ENCODE measurements at places on chromosomes 1 and 21. TPM values are rescaled to one million over a fixed set of nuclear protein-coding genes. Genes with fewer than 3 reads are reported as not detected.

Gene EFNA1
- total RNA-seq = 43.1 TPM

DNA sequence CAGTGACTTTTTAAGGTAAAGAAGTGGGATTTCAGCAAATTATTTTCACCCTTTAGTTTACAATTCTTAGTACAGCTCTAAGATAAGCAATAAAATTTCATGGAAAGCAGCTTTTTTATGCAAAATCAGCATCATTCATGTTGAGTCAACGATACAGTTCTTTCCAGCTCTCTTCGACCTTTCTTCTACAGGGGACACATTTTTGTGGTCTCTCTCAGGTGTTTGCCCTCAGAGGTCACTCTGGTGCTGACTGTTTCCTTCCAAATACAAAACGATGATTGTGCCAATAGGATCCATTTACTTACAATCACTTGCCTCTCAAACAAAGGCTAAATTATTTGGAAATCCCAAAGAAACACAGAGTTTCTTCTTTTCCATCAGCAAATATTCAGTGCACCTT, 51.0 kb downstream of the PSMG1 start:
- no peaks in the 10 kb centered on the region for H3K27me3 ChIP-seq
- H3K4me1 ChIP-seq = peaks cover 4% of the 10 kb centered on the region

DNA sequence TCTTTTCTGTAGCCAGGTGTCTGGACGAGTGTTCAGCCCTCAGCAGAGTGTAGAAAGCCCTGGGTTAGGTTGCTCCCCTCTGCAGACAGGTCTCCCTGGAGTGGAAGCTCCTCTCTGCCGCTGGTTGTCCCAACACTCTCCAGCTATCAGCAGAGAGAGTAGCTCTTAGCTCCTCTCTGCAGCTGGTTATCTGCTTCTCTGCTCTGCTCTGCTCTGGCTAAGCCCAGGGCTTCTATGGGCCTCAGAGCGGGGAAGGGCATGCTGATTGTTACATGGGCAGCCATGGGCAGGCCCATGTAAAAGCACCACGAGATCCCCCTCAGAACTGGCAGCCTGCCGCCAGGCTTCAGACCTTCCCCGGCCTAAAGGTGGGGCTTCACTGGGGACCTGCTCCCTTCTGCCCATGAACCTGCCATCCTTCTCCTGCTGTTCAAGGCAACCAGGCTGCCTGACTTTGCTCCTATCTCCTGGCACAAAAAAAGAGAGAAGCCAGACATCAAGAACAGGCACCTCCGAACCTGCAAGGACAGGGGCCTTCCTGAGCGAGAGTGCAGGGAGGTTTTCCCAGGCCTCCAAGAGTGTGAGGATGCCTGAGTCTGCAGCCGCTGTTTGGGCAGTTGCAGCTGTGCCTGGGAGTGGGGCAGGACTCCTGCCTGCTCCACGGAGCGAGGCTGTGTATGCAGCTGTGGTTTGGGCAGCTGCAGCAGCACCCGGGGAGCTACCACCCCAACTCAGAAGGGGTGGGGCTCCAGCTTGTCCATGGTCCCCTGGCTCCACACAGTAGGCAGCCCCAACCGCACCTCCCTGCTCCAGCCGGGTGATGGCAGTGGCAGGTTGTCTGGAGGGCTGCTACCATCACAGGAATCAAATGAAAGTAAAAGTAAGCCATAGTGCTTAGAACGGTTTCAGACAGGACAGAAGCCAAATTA, 973.7 kb downstream of the LTN1 start:
- H3K4me3 ChIP-seq = no peak overlapping the region
- no peaks in the 10 kb centered on the region for H3K27me3 ChIP-seq
- no peaks in the 10 kb centered on the region for H3K36me3 ChIP-seq
- DNase-seq = peak; percentile 12

DNA sequence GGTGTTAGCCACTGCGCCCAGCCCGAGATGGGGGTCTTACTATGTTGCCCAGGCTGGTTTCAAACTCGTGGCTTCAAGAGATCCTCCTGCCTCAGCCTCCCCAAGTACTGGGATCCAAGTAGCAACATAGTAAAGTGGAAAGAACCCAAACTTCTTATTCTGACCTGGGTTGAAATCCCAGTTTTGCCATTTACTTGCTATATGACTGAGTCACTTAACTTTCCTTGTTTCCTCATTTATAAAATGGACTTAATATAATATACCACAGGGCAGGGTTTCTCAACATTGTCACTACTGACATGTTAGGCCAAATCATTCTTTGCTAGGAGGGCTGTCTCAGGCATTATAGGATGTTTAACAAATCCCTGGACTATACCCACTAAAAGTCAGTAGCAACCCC, 6.7 kb downstream of the PFDN2 start:
- H3K4me1 ChIP-seq = peaks cover 11% of the 10 kb centered on the region
- H3K27me3 ChIP-seq = no peaks in the 10 kb centered on the region
- H3K4me3 ChIP-seq = no peak overlapping the region
- DNase-seq = no peak
- H3K36me3 ChIP-seq = no peaks in the 10 kb centered on the region

DNA sequence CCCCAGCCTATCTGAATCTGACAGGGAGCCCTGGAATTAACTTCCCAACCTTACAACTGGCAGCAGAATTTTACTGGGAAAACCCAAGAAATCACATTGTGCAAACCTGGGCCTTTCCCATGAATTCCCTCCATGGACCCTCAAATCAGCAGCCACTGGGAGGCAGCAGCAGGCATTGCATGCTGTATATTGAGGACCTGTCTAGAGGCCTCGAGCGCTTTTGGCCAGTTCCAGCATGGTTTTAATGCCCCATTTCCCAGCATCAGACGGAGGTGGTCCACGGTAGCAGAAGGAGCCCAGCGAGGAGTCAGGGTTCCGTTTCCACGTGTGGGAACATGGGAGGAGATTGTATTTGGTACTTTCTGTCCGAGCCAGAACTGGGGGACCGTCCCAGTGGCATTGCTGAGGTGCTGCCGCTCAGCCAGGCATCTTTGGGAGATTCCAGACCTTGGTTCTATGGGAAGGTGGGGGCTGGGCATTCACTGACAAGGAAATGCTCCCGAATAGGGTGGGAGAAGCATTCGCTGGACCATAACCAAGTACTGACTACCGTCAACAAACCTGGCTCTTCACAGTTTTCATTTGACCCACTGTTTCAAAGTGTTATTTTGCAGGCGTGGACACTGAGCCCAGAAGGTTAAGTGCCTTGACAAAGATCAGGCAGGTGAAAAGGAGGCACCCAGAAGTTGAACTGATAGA, 15.9 kb downstream of the BMP8A start:
- no peak overlapping the region for H3K27ac ChIP-seq
- DNase-seq = peak; percentile 28
- H3K27me3 ChIP-seq = peaks cover 12% of the 10 kb centered on the region
- H3K4me3 ChIP-seq = no peak overlapping the region
- no peaks in the 10 kb centered on the region for H3K36me3 ChIP-seq
- no peaks in the 10 kb centered on the region for H3K4me1 ChIP-seq

Gene PPIAL4G
- total RNA-seq = not detected

Gene KIAA0040
- total RNA-seq = 1.6 TPM

GRCh38 chr21:14114251-14114650, 96.5 kb downstream of the LIPI start:
- no peak for DNase-seq
- no peaks in the 10 kb centered on the region for H3K36me3 ChIP-seq
- H3K4me3 ChIP-seq = no peak overlapping the region

- H3K36me3 ChIP-seq = no peaks in the 10 kb centered on the region
- H3K4me1 ChIP-seq = no peaks in the 10 kb centered on the region
- no peak overlapping the region for H3K27ac ChIP-seq
- no peak overlapping the region for H3K4me3 ChIP-seq
- no peaks in the 10 kb centered on the region for H3K27me3 ChIP-seq
Observed at GRCh38 chr1:244102468-244102867, 51.4 kb downstream of the ZBTB18 start.

- peaks cover 4% of the 10 kb centered on the region for H3K4me1 ChIP-seq
- H3K4me3 ChIP-seq = no peak overlapping the region
- H3K27me3 ChIP-seq = no peaks in the 10 kb centered on the region
Observed at GRCh38 chr1:228413241-228414010, 3.2 kb downstream of the TRIM17 start.

- no peak overlapping the region for H3K4me3 ChIP-seq
- H3K27ac ChIP-seq = no peak overlapping the region
- no peaks in the 10 kb centered on the region for H3K4me1 ChIP-seq
Observed at GRCh38 chr1:12114916-12115315, 51.8 kb downstream of the TNFRSF8 start.

DNA sequence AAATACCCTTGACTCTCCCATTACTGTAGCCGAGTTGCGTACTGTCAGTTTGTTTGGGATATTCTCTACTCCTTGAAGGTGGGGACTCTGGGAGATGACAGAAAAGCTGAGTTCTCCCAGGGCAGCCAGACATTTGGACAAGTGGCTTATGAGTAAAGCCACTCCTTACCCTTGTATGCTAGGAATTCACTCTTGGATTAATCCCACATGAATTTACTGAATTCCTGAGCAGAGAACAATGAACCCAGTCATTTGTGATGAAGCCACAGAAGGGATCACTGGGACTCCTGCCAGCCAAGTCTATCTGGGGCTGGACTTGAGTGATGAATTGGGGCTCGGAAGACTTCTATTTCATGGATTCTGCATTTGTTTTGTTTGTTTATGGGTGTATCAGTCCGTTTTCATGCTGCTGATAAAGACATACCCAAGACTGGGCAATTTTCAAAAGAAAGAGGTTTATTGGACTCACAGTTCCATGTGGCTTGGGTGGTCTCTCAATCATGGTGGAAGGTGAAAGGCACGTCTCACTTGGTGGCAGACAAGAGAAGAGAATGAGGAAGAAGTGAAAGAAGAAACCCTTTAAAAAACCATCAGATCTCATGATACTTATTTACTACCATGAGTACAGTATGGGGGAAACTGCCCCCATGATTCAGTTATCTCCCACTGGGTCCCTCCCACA, 25.1 kb downstream of the C1orf116 start:
- no peaks in the 10 kb centered on the region for H3K4me1 ChIP-seq
- H3K36me3 ChIP-seq = no peaks in the 10 kb centered on the region
- H3K27ac ChIP-seq = no peak overlapping the region

GRCh38 chr1:53458634-53459033, 565 bp upstream of the DMRTB1 start:
- no peaks in the 10 kb centered on the region for H3K27me3 ChIP-seq
- no peak overlapping the region for H3K27ac ChIP-seq
- no peak for DNase-seq
- no peaks in the 10 kb centered on the region for H3K36me3 ChIP-seq

DNA sequence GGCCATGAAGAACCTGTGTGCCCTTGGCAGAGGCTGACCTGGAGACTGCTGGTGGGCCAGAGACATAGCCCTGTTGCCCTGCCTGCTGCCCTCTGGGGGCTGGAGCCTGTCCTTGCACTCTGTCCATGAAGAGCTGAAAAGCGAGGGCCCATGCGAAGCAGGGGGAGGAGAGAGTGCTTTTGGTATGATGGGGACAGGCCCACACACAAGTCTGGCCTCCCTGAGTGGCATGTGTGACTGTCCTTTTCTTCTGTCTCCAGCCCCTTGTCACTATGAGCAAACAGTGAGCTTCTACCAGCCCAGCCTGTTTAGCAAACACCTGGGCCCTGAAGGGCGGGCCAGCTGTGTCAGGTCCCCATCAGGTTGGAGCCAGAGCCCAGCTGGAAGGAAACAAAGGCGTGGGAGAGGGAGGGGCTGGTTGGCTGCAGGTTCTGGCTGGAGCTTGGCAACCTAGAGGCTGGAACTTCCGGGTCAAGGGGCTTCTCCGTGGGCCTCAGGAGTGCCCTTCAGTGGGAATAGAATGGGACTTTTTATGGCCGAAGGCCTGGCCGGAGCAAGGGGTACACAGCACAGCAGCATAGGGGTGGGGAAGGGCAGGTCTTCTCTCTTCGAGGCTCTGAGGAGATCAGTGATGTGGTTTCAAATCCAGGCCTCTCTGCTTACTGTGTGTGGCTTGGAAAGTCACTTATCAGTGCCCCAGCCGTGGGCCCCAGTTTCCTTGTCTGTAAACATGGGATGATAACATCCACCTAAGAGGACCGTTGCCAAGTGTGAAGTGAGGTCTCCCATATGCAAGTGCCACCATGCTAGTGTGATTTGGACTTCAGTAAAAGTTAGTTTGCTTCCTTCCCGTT, 14.3 kb downstream of the QSOX1 start:
- no peak overlapping the region for H3K4me3 ChIP-seq
- no peak overlapping the region for H3K27ac ChIP-seq
- no peaks in the 10 kb centered on the region for H3K27me3 ChIP-seq
- DNase-seq = peak; percentile 60
- H3K36me3 ChIP-seq = no peaks in the 10 kb centered on the region
- H3K4me1 ChIP-seq = peaks cover 16% of the 10 kb centered on the region

- peak overlapping the region; percentile 97 for H3K27ac ChIP-seq
- peaks cover 21% of the 10 kb centered on the region for H3K4me1 ChIP-seq
- DNase-seq = peak; percentile 86
- no peaks in the 10 kb centered on the region for H3K27me3 ChIP-seq
- H3K36me3 ChIP-seq = no peaks in the 10 kb centered on the region
- no peak overlapping the region for H3K4me3 ChIP-seq
Observed at GRCh38 chr1:27504588-27505419, 14.8 kb upstream of the WASF2 start.

GRCh38 chr1:47785561-47786271, 211.5 kb downstream of the TRABD2B start:
- H3K27ac ChIP-seq = no peak overlapping the region
- no peak overlapping the region for H3K4me3 ChIP-seq
- peak; percentile 13 for DNase-seq

DNA sequence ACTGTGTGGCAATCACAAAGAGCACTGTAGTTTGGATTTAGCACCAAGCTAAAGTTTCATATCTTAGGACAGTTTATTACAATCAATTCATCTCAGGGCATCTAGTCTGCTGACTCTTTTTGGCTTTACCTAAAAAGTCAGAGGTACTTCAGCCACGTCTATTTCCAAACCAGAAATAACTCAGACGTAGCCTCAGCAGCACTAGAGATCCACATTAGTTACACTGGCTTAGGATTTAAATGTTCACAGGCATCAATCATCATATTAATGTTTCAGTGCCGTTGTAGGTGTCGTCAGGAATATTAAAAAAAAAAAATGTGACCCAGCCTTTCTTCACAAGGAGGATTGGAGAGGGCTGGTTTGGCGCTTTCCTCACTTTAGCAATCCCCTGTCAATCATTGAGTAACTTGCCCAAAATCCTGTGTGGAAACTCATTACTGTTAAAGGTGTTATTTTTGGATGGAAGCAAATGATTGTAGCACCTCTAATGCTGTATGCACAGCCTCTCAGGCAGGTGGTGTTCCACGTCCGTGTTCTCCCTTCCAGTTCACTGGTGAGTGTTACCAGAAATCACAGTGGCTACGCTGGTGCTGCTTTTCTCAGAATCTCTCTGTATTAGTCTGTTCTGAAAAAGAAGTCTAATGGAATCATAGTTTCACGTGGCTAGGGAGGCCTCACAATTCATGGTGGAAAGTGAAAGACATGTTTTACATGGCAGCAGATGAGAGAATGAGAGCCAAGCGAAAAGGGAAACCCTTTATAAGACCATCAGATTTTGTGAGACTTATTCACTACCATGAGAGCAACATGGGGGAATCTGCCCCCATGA, 45.4 kb downstream of the NEK7 start:
- peak overlapping the region; percentile 70 for H3K27ac ChIP-seq
- no peak overlapping the region for H3K4me3 ChIP-seq
- DNase-seq = no peak
- H3K36me3 ChIP-seq = no peaks in the 10 kb centered on the region

- no peak overlapping the region for H3K4me3 ChIP-seq
- peaks cover 57% of the 10 kb centered on the region for H3K27me3 ChIP-seq
- no peak for DNase-seq
- no peaks in the 10 kb centered on the region for H3K4me1 ChIP-seq
Observed at GRCh38 chr1:151837197-151837596, 2.4 kb downstream of the C2CD4D start.

Gene HPDL
- total RNA-seq = 1.4 TPM

Measured in cardiac muscle cell (in vitro differentiated cells and primary cell).